ENCODE measurements at places on chromosomes 6 and 20.
A peak's percentile ranks its signal among the peaks of the same experiment; 100 is the strongest.

GRCh38 chr6:125154761-125155135 lies 1.2 kb downstream of the TPD52L1 start:
- DNase-seq = no peak

DNA sequence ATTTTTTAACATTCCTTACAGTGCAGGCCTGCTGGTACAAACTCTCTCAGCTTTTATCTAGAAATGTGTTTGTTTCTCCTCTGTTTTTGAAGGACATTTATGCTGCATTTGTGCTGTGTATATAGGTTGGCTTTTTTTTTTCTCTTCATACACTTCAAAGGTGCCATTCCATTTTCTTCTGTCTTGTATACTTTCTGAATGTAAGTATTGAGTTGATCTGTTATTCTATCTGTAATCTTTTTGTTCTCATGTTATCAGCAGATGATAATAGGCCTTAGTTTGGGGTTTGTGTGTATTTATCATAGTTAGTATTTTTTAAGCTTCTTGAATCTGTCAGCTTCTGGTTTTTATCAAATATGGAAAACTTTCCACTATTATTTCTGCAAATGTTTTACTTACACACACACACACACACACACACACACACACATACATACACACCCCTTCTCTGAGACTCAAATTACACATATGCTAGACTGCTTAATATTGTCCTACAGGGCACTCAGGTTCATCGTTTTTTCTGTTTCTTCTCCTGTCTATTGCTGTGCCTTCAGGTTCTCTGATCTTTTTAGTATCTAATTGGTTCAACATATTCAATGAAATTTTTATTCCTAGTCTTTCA lies 74.6 kb downstream of the RPP40 start:
- no peak for DNase-seq

GRCh38 chr6:20467437-20467836 lies 65.8 kb downstream of the E2F3 start:
- DNase-seq = no peak

DNA sequence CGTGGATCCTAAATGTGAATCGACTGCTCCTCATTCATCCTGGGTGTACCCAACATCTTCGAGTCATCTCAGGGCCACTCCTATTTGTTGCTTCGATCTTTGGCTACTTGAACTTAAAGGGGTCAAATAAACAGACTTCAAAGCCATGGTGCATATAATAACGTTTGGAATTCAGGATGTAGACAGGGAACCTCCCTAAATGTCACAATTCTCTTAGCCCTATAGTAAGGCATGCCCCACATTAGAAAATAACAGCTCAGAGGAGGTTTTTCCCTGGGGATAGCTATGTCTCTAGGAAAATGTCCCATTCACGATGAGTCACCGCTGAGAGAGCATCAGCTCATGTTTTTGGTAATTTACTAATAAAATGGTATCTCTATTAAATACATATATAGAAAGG lies 54.8 kb upstream of the BMP6 start:
- DNase-seq = no peak

DNA sequence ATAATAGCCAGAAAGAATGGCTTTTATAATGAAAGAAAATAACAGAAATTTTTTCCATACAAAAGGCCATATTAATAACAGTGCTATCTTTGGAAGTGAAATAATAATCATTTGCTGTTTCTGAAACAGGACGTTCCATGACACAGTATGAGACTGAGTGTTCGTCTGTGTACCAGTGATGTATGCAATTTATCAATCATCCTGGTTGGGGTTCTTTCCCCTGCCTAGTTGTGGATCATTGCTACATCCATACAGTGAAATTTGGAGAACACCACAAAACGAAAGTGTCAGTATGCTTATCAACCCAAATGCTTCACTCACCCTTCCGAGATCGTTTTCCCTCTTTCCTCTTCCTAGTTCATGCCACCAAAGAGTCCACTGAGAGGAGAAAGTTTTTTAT lies 151.4 kb upstream of the PRDM1 start:
- DNase-seq = no peak

DNA sequence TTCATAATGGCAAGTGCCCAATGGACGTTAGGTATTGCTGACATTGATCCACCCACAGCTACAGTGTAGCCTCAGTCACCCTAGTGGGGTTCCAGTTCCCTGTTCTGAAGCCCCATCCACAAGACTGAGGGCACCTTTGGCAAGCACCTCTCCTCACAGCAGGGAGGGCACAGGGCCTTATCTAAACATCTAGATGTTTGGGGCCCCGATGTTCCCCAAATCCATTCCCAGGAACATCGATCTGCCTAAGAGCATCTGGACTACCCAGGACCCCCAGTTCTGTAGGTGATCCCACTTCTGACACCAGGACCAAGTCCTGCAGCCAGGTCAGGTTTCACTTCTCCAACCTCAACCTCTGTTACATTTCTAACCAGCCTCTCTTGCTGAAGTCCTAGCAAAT lies 10.6 kb downstream of the APCDD1L start:
- no peak for DNase-seq

- no peak for DNase-seq
Measured at GRCh38 chr20:54056762-54057639, 13.4 kb downstream of the BCAS1 start.

- DNase-seq = no peak
Measured at GRCh38 chr6:169858293-169858934, 107.0 kb downstream of the ERMARD start.

- DNase-seq = no peak
Measured at GRCh38 chr6:144165784-144166183, 15.5 kb downstream of the STX11 start.

GRCh38 chr20:38790200-38791053 lies 15.1 kb upstream of the PPP1R16B start:
- DNase-seq = peak; percentile 19

GRCh38 chr6:45415315-45415714 lies 37.6 kb upstream of the SUPT3H start:
- DNase-seq = no peak

- no peak for DNase-seq
Measured at GRCh38 chr6:151376440-151376839, 14.9 kb downstream of the ZBTB2 start.

DNA sequence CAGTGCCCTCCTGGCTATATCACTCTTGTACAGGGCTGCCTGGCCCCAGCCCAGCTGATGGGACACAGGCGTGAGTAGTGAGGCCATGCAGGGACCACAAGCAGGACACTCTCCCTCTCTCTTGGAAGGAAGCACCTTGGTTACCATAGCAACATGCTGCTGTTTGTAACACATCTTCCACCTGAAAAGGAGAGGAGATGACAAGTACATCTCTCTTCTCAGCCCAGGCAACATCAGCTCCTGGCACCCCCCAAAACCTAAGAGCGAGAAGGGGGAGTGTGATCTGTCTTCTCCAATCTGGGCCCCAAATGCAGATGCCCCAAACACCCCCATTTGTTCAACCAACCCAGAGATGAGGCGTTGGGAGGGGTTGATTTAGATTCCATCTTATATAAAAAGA lies 49.9 kb downstream of the KCNB1 start:
- DNase-seq = no peak

DNA sequence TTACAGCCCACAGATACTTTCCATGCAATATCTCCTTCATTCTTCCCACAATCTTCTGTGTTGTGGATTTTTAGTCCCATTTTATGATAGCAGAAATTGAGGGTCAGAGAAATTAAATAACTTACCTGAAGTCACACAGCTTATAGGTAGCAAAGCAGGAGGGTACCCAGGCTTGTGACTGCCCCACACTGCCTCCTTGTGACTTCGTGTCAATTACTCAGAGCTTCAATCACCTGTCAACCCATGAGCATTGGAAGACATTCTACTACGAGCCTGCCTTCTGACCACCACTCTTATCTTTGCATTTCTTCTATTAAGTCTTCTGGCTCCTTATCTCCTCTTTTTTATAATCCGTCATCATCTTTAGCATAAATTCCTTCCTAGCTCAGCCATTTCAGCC lies 71.6 kb upstream of the NRSN1 start:
- DNase-seq = no peak

DNA sequence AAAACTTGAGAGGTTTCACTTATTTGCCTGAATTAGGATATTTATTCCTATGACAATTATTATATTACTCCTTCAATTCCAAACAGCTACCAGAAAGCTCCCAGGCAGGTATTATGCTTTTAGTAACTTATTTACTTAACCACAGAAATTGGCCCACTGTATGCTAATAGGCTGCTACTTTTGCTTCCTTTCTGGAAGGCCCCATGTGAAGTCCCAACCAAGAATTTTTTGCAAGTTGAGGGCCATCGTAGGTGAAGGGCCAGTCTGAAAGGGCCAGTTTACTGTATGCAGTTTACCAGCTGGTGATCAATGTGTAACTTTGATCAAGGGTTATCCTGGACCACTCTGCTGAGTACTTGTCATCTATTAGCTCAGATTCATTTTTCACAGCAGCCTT lies 45.0 kb downstream of the EDN1 start:
- no peak for DNase-seq

DNA sequence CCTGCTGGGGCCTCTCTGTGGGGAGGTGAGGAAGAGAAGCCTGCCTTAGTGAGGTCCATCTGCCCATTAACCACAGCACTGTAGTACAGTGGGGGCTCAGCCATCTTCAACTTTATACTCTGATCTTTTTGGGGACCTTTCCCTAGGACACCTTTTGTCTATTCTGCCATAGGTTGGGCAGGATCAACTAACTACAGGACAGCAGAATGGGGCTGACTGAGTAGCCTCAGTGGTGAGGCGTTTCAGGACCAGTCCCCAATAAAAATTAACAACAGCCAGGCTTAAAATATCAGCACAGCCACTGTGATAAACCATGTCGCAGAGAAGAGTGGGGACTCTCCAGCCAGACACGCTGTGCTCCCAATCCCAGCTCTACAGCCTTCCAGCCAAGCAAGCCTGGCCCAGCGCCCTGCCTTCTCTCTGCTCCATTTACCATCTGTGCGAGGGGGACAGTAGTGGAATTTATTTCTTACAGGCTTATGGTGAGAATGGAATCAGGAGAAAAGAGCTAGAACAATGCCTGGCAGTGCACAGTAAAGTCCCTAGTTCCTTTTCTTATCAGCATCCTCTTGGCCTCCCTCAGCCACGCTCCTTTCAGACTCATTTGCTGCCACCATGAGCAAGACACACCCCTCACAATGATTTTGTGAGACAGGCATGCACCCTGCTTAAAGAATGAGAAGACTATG lies 75.5 kb downstream of the SLC22A23 start:
- no peak for DNase-seq

DNA sequence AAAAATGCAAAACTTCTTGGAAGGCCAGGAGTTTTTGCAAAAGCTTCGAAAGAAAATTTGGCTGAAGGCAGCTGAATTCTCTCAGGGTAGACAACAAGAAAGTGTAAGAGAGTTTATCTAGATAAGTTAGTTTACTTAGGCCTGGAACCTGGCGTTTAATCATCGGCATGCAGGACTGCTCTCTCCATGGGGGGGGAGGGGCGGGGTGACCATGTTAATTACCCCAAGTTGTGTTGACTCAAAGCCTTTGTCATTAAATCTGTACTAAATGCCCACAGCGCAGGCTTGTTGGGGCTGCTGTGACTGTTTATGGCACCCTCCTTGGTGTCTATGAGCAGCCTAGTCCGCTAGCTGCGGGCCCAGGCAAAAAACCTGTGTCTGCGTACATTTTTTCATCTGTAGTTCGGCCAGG lies 20.1 kb upstream of the ZNF451 start:
- no peak for DNase-seq

DNA sequence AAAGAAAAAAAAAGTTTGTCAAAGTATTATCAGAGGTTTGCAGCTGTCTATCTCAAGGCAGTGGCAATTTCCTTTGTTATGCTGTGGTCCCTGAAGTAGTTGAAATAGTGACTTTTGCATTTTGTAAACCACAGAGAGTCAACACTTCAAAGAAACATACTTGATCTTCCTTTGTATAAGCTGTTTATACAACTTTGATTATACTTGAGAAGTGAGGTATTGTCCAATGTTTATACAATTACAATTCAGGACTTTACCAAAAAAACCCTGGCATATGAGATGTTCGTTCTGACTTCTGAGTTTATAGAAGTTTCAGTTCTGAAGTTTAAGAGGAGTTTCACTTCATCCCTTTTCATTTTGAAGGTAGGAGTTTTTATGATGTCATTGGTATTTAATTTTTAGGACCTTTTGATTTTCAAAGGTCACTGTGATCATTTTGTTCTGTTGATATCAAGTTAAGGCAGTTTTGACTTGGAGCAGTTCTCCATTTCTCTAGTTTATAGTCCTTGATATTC lies 4.0 kb downstream of the STK4 start:
- no peak for DNase-seq

- DNase-seq = no peak
Measured at GRCh38 chr20:31864521-31865400, 5.6 kb downstream of the DUSP15 start.

DNA sequence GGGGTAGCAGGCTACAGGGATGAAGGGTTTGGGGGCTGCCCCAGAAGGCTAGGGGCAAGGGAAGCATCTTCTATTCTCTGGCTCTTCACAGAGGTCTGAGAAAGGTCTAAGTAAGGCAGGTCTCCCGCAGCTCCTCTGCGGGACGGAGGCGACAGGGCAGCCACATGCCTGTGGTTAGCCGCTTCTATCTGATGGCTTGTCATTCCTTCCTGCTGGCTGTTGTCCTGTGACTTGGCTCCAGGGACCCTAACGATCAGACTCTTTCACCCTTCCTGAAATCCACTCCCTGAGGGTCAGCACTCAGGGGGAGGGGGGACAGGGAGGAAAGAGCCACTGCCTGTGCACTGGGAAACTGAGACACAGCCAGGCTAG lies 673 bp downstream of the CST7 start:
- DNase-seq = no peak

DNA sequence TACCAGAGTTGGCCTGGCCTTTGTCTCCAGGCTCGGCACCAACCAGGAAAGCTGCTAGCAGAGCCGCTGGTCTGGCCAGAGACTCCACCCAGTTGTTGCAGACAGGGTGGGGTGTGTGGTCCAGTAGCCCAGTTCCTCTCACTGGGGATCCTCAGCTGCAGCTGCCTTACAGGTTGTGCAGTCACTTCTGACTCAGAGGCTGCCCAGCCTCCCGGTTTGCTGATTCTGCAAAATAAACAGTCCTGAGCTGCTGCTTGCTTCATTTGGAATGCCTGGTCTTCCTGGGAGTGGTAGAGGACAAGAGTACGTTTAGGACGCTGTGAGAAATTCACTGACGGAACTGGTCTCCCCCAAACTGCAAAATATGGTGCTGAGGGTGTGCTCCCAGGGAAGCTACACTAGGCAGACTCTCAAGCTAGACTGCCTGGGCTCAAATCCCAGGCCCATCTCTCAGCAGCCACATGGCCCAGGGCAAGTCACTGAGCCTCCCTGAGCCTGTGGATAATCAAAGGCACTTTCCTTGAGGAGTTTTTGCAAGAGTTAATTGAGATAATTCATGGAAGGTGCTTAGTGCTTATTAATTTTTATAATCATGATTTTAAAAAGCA lies 246.1 kb downstream of the TFAP2C start:
- no peak for DNase-seq

GRCh38 chr20:24257171-24257570 lies 212.3 kb upstream of the SYNDIG1 start:
- DNase-seq = no peak
